ENCODE measurements at places on chromosomes 6 and 20.

- no peak for DNase-seq
These were observed 66.9 kb downstream of the SYNJ2 start for GRCh38 chr6:158048589-158048988.

DNA sequence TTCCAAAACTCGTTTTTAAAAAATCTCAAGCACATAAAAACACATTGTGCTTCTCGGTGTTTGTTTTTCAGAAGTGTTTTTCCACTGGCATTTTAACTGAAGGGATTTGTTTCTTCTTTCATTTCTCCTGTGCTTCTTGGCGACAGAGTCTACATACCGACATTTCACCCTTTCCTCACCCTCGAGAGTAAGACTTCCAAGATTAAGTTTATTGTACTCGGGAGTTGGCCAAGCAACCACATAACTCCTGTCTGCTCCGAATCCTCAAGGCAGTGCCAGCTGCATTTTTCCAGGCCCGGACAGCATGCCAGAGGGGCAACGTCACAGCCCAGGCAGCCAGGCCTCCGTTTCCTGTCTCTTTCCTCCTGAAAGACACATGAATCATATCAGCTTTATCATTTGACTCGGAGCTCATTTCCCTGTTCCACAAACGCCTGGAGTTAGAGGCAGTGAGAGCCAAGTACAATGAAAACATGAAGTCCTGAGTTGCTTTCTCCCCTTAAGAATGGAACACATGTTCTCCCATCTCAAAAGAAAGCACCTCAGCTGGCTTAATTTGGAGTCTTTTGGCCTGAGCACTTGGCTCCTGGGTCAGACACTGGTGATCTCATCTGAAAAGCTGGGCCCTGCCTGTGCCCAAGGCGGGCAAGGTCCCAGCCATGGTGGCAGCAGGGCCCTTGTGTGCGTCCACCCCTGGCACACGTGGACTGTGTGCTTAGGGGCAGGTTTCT lies 23.2 kb upstream of the FAM50B start:
- no peak for DNase-seq

DNA sequence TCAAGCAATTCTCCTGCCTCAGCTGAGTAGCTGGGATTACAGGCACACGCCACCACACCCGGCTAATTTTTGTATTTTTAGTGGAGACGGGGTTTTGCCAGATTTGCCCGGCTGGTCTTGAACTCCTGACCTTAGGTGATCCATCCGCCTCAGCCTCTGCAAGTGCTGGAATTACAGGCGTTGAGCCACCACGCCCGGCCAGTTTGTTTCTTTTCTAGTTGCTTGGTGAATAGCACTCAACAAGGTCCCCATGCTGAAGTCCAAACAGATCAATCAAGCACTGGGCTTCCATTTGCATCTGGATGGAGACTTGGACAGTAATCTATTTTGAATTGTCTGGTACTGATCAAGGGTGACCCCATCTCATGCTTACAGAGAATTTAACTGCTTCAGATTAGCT lies 108.9 kb upstream of the FOXO3 start:
- no peak for DNase-seq

- no peak for DNase-seq
These were observed 45.4 kb downstream of the PRND start for GRCh38 chr20:4767084-4767483.

GRCh38 chr6:19731282-19731681 lies 105.9 kb upstream of the ID4 start:
- DNase-seq, result no peak

DNA sequence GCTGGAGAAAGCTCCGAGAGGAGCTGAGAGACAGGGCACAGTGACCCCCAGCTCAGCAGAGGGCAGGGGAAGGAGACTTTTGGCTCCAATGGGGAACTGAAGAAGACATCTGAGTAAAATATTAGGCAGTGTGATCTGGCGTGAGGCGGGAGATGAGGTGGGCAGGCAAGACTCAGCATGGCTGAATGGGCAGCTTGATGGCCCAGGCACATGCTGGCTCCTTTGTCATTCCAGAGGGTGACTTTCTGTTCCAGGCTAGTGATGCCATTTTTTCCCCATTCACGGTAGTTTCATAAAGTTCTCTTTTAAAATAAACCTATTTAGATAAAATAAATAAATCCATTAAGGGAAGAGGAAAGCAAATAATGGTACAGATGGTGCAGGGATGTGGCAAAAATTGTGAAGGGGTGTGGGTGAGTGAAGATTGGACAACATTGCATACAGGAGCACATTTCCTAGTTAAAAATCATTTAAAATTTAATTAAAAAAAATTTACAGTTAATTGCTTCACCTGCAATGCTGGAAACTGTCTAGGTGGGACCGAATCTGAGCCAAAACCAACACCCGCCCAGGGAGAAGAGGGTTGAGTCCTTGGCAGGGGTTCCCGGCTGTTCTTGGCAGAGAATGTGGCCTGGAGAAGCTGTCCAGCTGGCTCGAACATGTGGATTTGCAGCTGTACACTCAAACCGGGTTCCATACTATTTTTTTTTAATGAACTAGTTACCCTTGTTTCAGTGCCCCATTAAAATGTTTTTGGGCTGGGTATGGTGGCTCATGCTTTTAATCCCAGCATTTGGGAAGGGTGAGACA lies 41.7 kb upstream of the PRELID3B start:
- no peak for DNase-seq

DNA sequence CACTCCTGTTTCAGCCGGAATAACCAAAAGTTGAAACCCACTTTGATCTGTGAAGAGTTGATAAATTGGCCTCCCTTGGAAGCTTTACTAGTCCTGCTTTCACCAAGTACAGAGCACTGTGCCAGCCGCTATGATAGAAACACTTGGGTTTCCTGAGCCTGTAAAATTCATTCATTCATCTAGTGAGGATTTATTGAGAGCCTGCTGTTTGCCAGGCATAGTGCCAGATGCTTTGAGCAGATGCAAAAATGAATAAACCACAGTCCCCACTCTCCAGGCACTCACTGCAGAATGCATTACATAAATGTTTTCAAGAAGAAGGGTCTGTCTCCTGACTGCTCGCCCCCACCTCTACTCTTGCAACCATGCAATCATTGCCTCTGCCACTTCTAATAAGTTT lies 25.3 kb upstream of the TMEM217 start:
- no peak for DNase-seq

DNA sequence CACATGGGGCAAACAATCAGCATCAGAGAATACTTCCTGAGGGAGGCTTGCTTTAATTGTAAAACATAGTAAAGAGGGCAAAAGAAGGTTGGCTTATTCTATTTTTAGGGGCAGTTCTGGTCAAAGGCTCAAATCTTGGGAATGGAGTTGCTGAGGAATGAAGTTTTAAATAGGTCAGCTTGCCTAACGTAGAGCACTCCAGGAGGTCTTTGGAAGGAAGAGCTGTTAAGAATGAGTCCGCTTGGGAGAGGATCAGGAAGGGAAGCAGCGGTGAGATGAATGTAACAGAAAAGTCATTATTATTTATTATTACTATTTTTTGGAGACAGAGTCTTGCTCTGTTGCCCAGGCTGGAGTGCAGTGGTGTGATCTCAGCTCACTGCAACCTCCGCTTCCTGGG lies 108.7 kb downstream of the ZFAND3 start:
- no peak for DNase-seq

DNA sequence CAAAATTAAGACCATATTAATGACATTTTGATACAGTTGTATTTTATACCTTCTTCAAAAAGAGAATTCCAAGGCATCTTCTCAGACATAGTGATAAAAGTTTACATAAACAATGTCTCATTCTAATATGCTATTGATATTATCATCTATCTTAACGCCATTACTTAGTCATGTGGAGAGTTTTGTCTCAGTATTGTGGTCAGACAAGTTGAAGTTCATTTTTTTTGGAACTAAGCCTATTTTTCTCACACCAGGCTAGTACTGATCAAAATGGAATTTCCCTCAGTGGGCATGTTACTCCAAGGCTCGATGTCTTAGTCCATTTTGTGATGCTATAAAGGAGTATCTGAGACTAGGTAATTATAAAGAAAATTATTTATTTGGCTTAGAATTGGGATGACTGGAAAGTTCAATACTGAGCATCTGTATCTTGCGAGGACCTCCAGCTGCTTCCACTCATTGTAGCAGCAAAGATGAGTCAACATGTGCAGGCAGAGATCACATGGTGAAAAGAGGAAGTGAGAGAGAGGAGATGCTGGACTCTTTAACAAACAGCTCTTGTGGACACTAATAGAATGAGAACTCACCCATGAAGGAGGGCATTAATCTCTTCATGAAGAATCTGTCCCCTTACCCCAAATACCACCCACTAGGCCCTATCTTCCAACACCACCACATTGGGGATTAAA lies 825.5 kb upstream of the MANEA start:
- no peak for DNase-seq

- DNase-seq, result no peak
These were observed 24.6 kb downstream of the ATG5 start for GRCh38 chr6:106300944-106301343.

GRCh38 chr6:56734335-56734734 lies 91.6 kb upstream of the DST start:
- no peak for DNase-seq

GRCh38 chr20:45229264-45230056 lies 8.3 kb downstream of the SEMG2 start:
- no peak for DNase-seq

GRCh38 chr6:168624540-168624939 lies 183.6 kb downstream of the SMOC2 start:
- DNase-seq, result no peak

DNA sequence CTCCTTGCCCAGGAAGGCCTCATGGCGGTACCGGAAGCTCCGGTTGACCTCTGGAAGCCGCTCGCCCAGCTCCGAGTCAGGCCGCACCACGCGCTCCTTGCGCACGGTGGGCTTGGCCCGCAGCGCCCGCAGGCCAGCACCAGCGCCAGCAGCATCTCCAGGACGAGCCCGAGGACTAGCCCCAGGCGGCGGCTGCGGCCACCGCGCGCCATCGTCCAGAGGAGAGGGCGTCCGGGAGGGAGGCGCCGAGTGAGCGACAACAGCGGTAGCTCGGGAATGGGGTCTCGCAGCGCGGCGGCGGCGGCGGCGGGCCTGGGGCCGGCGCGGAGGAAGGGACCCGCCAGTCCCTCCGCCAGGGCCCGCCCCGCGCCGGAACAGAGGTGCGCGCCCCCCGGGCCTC lies 27.6 kb upstream of the CGA start:
- no peak for DNase-seq

DNA sequence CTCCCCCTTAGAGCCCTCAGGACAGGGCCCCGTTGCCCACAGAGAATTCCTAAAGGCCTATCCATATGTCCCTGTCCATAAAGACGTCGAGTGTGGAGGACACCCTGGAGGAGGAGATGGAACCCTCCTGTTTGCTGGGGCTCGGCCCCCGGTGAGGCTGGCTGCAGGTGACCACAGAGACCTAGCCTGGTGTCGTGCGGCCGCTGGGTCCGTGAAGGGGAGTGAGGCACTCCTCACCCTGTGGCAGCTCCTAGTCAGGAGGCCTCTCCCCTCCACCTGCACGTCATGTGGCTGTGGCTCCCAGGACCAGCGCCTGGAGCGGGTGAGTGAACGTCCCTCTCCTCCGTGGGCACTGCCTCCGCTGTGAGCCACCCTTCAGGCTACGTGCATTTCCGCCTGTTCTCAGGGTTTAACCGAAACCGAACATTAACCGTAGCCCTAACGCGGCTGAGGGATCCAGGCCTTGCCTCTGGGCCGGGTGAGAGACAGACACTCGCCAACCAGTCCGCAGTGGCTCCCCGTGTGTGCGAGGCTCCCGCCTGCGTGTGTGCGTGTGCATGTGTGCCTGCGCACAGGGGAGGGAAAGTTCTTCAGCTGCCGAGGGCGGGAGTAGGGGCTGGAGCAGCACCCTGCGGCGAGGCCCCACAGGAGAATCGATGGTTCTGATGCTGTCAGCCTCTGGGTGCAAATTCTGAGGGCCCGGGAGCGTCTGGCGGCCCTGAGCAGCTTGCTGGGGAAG lies 5.9 kb upstream of the TCEA2 start:
- no peak for DNase-seq

GRCh38 chr20:6178537-6178936 lies 55.7 kb upstream of the FERMT1 start:
- no peak for DNase-seq

DNA sequence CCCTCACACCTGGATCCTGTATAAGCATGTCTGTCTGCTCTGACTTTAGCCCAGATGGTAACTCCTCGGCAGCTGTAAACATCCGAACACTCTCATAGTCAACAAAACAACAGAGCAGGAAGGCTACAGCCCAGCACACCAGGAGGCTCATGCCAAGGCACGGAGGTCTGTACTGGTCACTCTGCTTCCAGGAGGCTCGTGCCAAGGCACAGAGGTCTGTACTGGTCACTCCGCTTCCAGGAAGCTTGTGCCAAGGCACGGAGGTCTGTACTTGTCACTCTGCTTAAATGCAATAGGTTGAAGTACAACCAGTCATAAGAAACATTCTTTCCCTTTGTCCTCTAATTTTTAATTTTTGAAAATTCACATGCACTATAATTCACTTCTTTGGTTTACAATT lies 190.1 kb upstream of the CDH4 start:
- no peak for DNase-seq

DNA sequence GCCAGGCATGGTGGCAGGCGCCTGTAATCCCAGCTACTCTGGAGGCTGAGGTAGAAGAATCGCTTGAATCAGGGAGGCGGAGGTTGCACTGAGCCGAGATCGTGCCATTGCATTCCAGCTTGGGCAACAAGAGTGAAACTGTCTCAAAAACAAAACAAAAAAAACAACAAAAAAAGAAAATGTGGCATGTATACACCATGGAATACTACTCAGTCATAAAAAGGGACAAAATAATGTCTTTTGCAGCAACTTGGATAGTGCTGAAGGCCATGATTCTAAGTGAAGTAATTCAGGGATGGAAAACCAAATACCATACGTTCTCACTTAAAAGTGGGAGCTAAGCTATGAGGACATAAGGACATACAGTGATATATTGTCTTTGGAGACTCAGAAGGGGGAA lies 96.3 kb downstream of the MYB start:
- DNase-seq, result no peak

DNA sequence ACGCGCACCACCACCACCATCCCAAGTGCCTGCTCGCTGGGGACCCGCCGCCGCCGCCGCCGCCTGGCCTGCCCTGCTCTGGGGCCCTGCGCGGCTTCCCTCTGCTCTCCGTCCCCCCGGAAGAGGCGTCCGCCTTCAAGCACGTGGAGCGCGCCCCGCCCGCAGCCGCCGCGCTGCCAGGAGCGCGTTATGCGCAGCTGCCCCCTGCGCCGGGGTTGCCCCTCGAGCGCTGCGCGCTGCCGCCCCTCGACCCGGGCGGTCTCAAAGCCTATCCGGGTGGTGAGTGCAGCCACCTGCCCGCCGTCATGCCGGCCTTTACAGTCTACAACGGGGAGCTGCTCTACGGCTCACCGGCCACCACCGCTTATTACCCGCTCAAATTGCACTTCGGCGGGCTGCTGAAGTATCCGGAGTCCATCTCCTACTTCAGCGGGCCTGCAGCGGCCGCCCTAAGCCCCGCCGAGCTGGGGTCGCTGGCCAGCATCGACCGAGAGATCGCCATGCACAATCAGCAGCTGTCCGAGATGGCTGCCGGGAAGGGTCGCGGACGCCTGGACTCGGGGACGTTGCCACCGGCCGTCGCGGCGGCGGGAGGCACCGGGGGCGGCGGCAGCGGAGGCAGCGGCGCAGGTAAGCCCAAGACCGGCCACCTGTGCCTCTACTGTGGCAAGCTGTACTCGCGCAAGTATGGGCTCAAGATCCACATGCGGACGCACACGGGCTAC lies 7.2 kb downstream of the PRDM13 start:
- DNase-seq, result no peak

All from GM19239 (cell line).